GM23338 (cell line): ENCODE measurements at places on chromosomes 5 and 9.

DNA sequence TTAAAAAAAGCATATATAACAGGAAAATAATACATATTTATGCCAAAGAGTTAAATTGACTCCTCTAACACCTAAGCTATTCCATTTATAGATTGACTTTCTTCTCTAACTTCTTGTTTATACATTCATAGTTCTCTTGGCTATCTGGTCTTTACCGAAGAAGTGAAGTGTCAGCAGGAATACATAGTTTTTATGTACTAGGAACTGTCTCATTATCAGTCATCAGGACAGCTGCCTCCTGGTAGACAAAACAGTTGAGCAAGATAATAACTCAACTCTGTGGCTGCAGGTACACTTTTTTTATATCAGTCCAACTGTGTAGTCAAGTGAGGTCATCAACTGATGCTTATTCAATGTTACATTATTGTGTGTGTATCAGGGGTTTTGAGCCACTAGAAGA is 1436.0 kb upstream of the NUDT12 start:
- no peak for DNase-seq

GRCh38 chr9:107862881-107863280 is 373.3 kb upstream of the KLF4 start:
- DNase-seq: no peak

DNA sequence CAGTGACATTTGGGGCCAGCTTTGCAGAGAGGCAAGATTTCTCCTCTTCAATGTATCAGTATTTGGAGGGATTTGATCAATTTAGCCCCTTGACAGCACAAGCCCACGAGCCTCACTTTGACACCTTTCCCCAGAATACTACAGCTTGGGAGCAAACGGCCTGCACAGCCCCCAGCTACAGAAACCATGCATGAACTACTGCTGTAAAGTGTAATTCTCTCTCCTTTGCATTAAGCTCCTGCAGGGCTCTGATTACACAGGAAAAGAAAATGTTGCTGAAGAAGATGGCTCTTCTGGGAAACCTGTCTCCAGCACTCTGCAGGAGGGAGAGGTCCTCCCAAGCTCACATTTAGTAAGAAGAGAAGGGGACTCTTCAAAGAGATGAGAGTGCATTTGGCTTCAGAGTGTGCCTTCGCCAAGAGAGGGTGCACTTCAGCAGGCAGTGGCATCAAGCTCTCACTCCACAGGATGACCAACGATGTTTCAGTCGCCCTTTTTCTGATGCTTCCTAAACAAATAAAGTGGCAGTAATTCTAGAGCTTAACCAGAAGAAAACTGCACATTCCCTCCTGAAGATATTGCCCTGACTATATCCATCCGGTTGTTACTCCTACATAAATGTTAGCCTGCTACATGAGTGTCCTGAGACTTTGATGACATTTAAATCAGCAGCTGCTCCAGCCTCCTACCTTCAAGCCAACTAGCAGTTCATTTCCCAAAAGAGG is 272.2 kb downstream of the AUH start:
- DNase-seq: peak; percentile 22

GRCh38 chr5:98942847-98943246 is 14.0 kb upstream of the CHD1 start:
- DNase-seq: no peak

- DNase-seq: peak; percentile 11
Measured at GRCh38 chr5:171706736-171707441, 78.7 kb upstream of the SMIM23 start.

GRCh38 chr9:130915096-130915447 is 18.5 kb upstream of the QRFP start:
- no peak for DNase-seq

DNA sequence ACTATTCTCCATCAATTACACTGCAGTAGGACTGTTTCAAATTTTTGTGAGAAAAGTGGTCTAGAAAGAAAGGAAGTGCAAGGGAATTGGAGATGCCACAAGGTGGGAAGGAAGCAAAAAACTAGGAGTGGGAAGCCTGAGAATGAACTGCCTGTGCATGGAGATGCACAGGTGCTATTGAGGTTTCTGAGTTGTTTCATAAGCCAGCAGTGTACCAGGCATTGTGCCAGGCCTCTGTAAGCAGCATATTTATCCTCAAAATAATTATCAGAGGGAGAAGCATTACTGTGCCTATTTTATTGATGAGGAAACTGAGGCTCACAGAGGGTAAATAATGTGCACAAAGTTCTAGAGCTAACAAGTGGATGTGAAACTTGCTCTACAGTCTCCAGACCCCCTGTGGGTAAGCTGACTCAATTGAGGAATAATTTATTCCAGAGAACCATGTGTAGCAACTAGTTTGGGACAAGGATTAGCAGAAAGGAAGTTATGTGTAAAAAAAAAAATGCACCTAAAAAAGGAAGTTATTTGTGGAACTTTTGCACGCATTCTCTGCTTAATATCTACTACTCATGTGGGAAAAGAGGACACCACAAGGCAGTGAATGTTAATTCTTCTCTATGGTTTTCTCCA is 96.7 kb downstream of the SNCAIP start:
- DNase-seq: no peak

- peak; percentile 92 for DNase-seq
Measured at GRCh38 chr9:32344551-32345182, 39.8 kb upstream of the ACO1 start.

DNA sequence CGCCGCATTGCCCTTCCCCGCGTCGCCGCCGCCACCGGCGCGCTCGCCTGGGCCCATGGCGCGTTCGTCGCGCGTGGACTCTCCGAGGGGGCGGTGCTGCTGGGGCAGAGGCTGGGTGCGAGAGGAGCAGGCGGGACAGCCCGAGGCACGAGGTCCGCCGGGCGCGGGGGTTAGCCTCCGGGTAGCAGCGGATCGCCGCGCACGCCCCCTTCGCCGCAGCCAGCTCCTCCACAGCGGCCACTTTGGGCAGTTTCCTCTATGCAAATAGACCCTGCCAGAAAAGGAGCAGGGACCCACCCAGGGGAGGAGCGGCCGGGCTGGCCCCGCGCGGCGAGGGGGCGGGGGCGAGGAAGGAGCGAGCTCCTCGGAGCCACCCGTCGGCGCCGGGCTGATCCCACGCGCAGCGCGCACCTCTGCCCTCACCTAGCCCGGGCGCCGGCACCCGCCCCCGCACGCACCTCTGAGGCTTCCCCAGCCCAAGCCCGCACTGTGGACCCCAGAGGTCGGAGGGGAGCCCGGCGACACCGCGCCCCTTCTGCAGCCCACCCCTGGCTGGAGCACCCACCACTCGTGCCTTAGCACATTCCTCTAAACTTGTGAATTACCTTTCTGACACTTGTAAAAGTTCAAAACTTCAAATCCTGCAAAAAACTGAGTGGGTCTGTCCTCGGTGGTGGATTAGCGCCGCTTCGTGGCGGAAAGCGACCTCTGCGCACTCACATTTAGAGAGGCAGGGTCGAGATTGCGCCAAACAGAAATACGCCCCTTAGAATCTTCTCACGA is at the start of gene COL23A1:
COL23A1 (minus strand) TSS at position 253 of the 783 bp plus-strand sequence.
- DNase-seq: peak; percentile 86

GRCh38 chr9:110623462-110624025 is 44.0 kb upstream of the SVEP1 start:
- peak; percentile 79 for DNase-seq

DNA sequence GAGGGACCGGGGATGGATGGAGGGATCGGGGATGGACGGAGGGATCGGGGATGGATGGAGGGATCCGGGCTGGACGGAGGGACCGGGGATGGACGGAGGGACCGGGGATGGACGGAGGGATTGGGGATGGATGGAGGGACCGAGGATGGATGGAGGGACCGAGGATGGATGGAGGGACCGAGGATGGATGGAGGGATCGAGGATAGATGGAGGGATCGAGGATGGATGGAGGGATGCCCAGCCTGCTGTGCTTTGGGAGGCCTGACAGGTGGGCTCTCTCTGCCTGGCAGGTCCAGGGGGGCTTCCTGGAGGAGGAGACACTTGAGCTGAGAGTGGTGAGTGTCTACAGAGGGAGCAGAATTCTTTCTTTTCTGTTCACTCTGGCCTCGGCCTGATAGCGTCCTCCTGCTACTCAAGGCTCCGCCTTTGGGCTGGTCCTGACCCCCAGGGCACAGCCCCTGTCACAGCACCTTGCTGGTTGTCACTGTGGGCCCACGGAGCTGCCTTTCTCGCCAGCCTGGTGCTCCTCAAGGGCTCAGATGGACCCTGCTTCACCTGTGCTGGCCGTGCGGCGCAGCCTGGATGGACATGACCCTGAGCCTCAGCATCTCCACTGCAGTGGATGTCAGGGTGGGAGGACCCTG is 42.2 kb upstream of the RNF130 start:
- no peak for DNase-seq

DNA sequence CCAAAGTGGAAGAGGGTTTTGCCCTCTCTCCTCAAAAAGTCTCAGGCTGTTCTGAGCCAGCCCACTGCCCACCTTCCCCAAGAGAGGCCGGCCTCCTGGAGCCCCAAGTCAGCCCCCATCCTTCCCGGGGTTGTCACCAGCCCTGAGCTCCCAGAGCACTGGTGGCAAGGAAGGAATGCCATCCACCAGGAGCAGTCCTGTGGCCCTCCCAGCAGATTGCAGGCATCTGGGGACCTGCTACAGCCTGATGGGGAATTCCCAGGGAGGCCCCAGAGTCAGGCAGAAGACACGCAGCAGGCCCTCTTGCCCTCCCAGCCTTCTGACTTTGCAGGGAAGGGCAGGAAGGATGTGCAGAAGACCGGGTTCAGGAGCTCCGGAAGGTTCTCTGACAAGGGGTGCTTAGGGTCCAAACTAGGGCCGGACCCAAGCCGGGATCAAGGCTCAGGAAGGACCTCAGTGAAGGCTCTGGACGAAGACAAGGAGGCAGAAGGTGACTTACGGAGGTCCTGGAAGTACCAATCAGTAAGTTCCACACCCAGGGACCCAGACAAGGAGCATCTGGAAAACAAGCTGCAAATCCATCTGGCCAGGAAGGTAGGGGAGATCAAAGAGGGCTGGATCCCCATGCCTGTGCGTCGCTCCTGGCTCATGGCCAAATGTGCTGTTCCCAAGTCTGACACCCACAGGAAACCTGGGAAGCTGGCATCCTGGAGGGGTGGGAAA is 3.7 kb downstream of the SPATA31E1 start:
- DNase-seq: no peak

- peak; percentile 89 for DNase-seq
Measured at GRCh38 chr5:80082731-80083100, 47.6 kb downstream of the THBS4 start.

DNA sequence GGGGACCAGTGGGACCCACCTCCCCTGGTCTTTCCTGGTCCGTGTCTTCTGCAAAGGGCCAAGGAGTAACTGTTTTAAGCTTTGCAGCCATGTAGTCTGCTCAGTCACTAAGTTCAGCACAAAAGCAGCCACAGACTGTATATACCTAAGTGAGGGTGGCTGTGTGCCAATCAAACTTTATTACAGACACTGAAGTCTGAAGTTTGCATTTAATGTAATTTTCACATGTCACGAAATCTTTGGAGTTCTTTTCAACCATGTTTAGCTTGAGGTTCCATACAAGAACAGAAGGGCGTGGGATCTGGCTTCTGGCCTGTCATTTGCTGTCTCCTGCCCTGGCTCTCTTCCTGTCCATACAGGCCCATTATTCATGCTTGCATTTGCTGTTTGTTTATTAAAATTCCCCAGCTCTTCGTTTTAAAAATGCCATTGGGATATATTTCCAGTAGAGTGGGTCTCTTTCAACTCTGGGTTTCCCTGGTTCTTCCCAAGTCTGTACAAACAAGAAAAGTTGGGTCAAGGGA is 64.2 kb upstream of the ECM2 start:
- DNase-seq: no peak

- DNase-seq: no peak
Measured at GRCh38 chr5:6317116-6317798, 61.1 kb downstream of the MED10 start.

DNA sequence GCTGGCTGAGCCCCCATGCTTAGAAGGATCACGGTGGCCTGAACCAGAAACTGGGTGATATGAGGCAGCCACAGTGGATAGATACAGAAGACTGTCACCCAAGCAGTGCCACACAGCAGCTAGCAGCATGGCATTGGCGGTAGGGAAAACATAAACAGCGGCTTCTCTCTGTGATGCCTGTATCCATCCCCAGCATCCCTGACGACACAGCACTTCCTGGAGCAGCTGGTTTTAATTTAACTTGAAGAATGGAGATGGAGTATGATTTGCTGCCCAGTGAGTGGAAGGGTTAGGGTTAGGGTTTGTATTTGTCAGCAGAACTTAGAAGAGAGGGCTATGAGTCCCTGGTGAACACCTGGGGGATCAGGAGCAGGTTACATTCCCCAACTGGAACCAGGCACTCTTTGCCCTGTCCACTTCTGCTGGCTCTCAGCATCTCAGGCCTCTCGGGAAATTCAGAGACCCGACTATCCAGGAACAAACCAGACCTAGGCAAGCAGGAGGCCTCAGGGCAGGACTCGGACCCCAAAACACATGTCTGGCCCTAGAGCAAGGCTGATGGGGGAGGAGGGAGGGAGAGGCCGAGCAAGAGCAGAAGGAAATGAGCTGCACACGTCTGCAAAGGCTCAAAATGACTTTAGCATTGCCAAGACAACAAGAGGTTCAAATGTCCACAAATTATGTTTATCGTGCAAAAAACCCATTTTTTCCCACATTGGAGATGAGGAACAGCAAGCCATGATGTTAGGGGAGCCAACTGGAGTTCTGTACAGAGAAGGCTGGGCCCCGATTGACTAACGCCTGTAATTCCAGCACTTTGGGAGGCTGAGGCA is 6.5 kb upstream of the GGTA1 start:
- DNase-seq: no peak

GRCh38 chr5:55913466-55914413 is 62.6 kb downstream of the IL31RA start:
- no peak for DNase-seq

- no peak for DNase-seq
Measured at GRCh38 chr9:22808876-22809275, 362.3 kb downstream of the DMRTA1 start.

DNA sequence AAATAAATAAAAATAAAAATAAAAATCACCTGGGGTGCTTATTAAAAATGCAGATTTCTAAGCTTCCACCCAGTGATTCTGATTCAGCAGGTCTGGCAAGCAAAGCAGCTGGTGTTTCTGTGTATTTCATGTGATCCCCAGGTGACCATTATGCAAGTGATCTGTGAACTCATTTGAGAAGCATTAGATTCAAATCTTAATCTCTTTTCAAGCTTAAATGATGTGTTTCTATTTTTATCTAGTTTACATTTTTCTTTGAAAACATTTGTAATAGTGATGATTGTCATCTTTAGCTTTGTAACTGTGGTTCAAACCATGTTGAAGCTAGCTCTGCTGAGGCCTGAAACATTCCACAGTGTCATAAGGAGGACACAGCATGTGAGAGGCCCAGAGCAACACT is 804.8 kb upstream of the ZNF608 start:
- no peak for DNase-seq

- peak; percentile 69 for DNase-seq
Measured at GRCh38 chr9:126702151-126703001, 88.6 kb downstream of the LMX1B start.

DNA sequence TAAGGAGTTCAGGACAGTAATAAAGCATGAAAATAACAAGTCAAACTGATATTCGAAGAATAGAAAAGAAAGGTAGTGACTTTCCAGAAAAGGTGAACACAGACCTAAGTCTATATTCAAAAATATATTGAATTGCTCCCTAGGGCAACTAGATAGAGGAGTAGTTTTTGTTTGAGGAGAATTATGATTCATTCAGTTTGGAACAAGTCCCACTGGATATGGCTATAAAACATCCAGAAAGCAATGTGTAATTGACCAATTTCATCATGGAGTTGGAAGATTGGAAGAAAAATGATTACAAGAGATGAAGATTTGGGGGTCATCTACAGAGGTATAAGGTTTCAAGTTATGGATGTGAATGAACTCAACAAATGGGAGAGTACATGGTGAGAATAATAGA is 117.5 kb upstream of the ZNF462 start:
- DNase-seq: no peak

GRCh38 chr9:5453673-5454072 is 3.3 kb downstream of the CD274 start:
- no peak for DNase-seq

- peak; percentile 19 for DNase-seq
Measured at GRCh38 chr5:66209350-66209749, 65.2 kb downstream of the SREK1 start.
